Kidney epithelial cell (primary cell): ENCODE measurements at places on chromosomes 16 and 17. TPM values are rescaled to one million over a fixed set of nuclear protein-coding genes. Genes with fewer than 3 reads are reported as not detected.

Gene GRIN2C
- total RNA-seq: not detected in 2 replicates

Gene WNT3
- total RNA-seq: 1.5 and 2.0 TPM in 2 replicates

Gene ARHGDIG
- total RNA-seq: 0.62 and 0.96 TPM in 2 replicates

Gene TPSAB1
- total RNA-seq: not detected in 2 replicates

Gene BIRC5
- 7.2 and 8.6 TPM in 2 replicates for total RNA-seq

Gene ASIC2
- 0.14 and 0.25 TPM in 2 replicates for total RNA-seq

Gene MT1H
- not detected in 2 replicates for total RNA-seq

Gene KCNJ12
- 2.5 and 5.9 TPM in 2 replicates for total RNA-seq

GRCh38 chr16:10641953-10642949 lies 52.5 kb downstream of the TEKT5 start:
- no peak for DNase-seq

DNA sequence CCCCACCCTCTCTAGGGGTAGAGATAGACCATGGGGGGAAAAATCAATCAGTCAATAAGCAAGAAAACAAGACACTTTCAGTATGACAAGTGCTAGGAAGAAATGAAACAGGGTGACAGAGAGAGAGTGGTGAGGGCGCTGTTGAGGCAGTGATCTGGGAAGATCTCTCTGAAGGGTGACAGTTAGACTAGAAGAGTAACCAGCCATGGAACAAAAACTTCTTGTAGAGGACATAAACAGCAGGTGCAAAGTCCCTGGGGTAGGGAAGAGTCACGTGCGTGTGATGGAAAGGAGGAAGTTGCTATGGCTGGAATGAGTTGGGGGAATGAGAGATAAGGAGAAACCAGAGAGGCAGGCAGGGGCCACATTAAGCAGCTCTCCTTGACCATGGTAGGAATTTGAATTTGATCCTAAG lies 16.8 kb upstream of the EMP2 start:
- DNase-seq: no peak

GRCh38 chr16:80791411-80791810 lies 13.0 kb downstream of the CDYL2 start:
- DNase-seq: no peak

DNA sequence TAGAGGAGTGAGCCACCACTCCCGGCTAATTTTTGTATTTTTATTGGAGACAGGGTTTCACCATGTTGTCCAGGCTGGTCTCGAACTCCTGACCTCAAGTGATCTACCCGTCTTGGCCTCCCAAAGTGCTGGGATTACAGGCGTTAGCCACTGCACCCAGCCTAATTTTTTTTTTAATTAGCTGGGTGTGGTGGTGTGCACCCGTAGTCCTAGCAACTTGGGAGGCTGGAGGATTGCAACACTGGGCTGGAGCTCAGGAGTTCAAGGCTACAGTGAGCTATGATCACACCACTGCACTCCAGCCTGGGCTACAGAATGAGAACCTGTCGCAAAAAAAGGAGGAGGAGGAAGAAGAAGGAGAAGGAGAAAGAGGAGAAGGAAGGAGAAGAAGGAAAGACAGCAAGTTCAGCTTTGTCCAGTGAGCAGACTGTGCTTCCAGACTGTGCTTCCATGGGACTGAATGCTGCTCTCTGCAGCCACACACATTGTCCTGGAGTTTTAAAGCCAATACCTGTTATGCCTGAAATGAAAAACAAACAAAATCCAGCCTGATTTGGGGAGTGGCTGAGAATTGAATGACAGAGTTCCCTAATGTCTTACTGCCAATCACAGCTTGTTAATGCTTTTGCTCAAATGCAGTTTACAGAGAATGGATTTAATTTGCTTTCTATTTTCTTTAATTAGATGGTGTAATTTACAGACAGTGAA lies 2.8 kb upstream of the TNFRSF13B start:
- no peak for DNase-seq

DNA sequence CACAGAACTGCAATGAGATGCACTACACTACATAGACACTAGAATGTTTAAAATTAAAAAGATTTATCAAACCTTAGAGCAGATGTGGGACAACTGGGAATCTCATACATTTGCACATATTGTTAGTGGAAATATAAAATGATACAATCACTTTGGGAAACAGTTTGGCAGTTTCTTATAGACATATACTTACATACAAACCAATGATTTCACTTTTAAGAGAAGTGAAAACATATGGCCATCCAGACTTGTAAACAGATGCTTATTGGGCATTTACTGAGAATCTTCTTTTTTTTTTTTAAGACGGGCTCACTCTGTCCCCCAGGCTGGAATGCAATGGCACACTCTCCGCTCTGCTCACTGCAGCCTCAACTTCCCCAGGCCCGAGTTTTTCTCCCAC lies 50.1 kb downstream of the AXIN2 start:
- DNase-seq: no peak

- no peak for DNase-seq
Measured at GRCh38 chr17:78993241-78993956, 13.7 kb upstream of the LGALS3BP start.

DNA sequence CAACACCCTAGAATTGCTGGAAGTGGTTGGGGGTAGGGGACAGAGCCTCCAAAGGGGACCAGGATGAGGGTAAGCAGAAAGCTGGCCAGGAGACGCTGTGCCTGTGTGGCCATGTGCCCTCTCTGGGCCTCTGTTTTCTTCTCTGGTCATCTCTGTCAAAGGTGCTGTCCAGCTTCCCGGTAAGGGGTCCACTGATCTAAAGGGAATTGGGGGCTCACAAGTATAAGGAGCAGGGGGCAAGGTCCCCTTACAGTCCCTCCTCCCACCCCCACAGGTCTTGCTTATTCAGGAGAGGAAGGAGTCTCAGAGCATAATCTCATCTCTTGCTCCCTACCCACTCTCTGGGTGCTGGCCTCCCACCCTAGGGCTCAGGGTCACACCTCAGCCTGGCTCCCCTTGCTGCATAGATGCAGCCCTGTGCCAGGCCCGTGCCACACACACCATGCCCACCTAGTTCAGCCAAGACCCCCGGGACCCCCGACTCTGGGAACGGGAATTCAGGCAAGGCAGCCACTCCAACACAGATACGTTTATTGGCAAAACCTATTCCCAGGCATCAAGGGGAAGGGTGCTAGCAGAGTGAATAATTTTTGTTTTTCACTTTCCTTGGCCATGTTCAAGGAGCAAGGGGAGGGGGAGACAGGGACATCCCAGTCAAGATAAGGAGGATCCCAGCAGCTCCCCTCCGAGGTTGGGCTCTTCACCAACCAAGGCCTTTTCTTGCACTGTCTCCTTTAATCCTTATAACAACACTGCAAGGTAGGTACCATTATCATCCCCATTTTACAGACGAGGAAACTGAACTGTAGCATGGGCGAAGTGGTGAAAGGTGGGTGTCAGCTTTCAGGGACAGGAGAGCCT lies 19.8 kb downstream of the SLC4A1 start:
- DNase-seq: no peak

DNA sequence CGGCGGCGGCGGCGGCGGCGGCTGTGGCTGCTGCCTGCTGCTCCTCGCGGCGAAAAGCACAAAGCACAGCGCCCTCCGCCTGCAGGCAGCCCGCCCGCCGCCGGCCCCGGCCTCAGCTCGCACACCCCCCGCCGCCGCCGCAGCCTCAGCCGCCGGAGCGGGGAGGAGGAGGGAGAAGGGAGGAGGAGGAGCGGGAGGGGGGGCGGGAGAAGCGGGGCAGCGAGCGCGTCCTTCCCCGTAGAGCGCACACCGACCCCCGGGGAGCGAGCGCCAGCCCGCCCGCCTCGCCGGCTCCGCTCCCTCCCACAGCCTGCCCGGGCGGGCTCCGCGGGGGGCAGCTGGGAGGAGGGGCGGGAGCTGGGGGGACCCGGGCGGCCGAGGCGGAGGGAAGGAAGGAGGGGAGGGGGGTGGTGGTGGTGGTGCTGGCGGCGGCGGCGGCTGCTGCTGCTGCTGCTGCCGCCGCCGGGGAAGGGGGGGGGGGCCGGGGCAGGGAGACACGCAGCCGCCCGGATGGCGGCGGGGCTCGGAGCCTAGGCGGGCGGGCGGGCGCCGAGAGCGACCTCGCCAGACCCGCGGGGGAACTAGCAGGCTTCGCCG lies at the start of gene UBTF:
TSS of gene UBTF (minus strand) at position 60 of the 597 bp plus-strand sequence. CDS start 1,446 bp downstream, outside the sequence.
- no peak for DNase-seq

GRCh38 chr17:75262112-75262606 lies 480 bp downstream of the MRPS7 start:
- no peak for DNase-seq
